NCI-H1092 (cell line): ENCODE measurements at places on chromosomes 6 and 20.

DNA sequence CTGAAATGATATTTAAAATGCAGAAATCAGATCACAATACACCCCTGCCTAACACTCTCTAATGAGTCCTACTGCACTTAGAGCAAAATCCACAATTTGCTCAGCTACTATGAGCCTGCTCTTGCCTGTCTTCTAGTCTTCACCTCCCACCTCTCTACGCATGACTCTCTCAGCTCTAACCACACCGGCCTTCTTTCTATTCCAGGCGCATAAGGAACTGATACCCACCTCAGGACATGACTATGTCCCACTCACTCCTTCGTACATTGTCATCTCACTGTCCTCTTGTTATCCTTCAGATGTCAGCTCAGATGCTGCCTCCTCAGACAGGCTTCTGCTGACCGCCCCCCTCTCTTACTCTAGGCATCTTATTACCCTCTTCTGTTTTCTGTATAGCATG, 201.0 kb upstream of the FLRT3 start:
- no peak for DNase-seq

DNA sequence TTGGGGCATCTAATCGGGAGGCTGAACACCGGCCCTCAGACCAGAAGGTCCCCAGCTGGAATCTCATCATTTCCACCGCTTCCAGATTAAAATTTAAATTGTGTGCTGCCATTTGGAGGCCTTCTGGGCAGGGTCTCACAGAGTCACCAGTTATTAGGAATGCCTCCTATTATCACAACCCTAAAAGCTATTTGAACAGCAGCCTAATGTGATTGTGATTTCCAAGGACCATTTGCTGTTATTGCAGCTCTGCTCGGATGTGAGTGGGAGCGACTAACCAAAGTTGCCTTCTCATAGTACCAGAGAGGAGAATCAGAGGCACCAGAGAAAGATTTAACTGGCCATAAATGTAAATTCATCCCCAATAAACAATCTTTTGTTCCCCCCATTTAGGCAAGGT, 277.3 kb downstream of the RNF144B start:
- no peak for DNase-seq

GRCh38 chr6:14921170-14921569, 324.7 kb upstream of the JARID2 start:
- no peak for DNase-seq

DNA sequence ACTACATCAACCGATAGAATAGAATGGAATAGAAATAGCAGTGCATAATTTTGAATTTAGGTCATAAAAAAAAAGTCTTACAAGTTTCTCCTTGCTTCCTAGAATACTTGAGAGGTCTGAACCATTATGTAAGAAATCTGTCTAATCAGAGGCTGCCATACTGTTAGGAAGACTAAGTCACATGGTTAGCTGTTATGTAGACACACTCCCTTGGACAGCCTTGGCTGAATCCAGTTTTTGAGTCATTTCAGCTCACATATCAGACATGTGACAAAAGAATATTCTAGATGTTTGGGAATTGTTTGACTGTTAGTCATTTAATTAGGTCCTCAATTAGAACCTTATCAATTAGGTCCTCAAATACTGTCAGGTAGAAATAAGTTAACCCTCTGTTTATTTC, 1601.4 kb downstream of the GRIK2 start:
- DNase-seq: no peak

GRCh38 chr6:14652536-14652935, 535.0 kb downstream of the CD83 start:
- DNase-seq: no peak

DNA sequence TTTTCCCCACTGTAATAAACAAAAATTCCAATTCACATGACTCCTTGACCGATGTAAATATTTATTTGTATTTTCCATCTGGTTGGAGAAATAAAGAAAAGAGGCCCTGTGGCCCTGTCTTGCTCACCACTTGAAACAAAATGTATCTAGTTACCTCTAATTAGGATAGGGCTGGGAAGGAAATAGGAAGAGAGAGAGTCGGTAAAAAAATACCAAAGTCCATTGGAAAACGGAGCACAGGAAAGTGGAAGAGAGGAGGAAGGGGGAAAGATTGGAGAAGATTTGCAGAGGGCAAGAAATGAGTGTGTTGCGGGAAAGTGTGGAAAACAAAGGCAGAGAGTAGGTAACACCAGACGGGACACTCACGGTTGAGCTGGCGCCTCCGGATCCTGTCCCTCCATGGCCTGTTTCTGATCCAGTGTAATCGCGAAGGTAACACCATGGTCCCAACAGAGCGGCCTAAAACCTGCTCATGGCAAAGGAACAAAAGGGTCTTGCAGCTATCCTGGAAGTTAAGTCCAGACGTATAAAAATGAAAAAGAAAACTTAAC, 105.8 kb upstream of the RIPOR2 start:
- no peak for DNase-seq
